Stimulated activated naive CD8-positive, alpha-beta T cell treated with anti-CD3 and anti-CD28 coated beads, Interleukin-15, Interleukin-2, amounts not matched to agents 100 U/mL and 50 U/mL, for 24 hours (primary cell): ENCODE measurements at places on chromosomes 11 and 22.

GRCh38 chr22:28933321-28933720 lies 49.9 kb downstream of the ZNRF3 start:
- no peak for DNase-seq

DNA sequence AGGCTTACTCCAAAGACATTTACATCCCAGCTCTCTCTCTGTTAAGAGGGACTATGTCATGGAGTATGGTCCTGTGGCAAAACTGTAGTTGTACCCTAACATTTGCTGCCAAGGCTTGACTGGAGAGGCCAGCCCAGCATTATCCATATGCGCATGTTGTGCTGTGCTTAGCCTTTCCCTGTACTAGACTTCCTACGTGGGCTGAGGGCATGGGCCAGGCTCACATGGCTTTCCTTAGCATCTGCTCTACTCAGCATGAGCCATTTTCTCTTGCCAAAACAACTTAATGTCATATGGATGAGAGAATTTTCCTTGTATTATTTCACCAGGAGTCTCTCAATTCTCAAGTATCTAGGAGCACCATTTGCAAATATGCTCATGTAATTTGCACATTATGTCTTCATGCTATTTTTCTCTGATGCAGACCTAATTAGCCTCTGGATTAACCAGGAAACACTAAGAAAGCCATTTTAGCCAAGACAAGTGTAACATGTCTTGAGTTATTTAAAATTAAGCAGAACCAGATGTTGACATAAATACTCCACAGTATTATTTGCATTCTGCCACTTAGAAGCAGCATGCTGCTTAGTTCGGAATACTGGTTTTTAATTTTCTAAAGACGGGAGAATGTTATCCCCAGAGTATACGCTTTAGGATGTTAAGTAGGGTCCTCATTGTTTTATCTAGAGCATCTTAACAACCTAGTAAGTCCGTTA lies 71.7 kb upstream of the FAR1 start:
- DNase-seq, result no peak

GRCh38 chr22:29621761-29622526 lies 18.5 kb downstream of the NF2 start:
- DNase-seq, result no peak

- no peak for DNase-seq
These were observed 67.9 kb upstream of the GRAMD1B start for GRCh38 chr11:123362186-123362585.

DNA sequence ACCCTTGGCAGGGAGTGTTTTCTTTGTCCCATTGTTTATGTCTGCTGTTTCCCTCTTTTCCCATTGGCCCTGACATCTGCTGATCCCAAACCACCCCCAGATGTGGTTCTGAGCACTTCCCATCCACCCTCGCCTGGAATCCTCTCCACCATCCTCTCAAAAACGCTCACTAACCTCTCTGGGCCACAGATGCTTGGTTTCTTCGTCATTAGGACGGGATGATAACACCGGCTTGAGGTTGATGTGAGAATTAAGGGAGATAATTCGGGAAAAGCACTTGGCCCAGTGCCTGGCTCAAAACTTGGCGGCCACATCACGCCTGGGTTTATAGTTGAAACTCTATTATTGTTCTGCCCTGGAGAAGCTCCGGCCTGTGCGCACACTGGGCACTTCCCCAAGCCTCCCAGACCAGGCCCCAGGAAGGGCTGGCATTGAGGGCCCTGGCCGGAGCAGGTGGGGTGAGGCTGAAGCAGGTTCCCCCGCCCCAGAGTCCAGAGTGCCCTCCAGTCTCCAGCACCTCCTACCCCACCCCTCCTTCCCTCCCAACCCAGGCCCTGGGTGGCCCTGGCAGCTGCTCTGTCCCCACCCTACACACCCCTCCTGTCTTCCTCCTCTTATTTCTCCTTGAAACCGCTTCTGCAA lies 63.7 kb downstream of the CYTH4 start:
- no peak for DNase-seq
